ENCODE measurements at places on chromosomes 2 and 18.
A peak's percentile ranks its signal among the peaks of the same experiment; 100 is the strongest.

- DNase-seq = no peak
Measured at GRCh38 chr2:162177301-162177700, 25.3 kb upstream of the GCG start.

DNA sequence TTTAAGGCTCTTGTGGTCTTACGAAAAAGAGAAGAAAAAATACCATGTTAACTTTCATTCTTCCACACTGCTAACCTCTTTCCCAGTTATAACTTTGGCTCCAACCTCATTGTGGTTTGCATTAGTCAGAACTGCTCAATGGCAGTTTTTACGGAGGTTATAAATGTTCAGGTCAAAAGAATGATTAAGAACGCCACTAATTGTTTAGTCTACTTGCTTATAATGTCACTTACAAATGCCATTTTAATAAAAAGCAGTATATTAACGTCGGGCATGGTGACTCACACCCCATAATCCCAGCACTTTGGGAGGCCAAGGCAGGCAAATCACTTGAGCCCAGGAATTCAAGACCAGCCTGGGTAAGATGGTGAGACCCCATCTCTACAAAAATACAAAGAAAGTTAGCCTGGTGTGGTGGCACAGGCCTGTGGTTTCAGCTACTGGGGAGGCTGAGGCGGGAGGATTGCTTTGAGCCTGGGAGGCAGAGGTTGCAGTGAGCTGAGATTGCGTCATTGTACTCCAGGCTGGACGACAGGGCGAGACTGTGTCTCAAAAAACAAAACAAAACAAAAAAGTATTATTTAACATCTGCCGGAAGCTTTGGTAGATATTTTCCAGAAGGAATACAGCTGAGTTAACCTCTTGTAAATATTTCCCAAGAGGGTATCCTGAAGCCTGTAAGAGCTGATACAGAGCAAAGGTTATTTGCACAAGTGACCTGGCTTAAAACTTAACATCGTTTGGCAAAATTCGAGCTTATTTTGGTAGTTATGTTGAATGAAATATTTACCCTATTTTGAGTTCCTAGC, 5.1 kb downstream of the AGPS start:
- no peak for DNase-seq

DNA sequence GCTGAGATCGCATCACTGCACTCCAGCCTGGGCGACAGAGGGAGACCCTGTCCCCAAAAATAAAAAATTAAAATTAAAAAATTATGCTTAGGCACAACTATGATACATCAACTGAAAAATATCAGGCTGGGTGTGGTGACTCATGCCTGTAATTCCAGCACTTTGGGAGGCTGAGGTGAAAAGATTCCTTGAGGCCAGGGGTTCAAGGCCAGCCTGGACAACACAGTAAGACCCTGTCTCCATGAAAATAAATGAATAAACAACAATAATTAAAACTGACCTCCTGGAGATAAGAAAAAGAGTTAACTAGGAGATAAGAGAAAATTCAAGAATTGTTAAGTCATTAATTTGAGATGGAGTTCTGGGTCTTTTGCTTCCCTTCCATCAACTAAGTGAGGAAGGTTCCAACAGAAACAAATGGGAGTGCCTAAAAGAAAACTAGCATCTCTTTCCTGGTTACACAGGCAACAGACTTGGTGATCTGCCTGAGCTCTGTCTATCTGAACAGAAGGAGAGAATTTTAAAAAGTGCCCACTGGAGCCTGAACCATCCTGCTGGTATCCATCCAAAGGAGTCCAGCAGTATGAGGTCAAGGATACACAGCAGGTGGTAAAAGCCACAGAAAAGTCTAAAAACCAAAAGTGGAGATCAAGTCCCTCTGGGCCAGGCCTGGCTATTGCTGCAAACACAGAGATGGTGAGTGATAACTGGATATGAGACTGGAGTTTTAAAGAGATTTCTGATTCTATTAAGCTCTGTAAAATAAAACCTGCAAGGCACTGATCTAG, 8.8 kb downstream of the PPM1G start:
- no peak for DNase-seq

- peak; percentile 55 for DNase-seq
Measured at GRCh38 chr2:238108423-238109183, 8.5 kb downstream of the ESPNL start.

- no peak for DNase-seq
Measured at GRCh38 chr2:29766191-29766590, 155.2 kb downstream of the ALK start.

DNA sequence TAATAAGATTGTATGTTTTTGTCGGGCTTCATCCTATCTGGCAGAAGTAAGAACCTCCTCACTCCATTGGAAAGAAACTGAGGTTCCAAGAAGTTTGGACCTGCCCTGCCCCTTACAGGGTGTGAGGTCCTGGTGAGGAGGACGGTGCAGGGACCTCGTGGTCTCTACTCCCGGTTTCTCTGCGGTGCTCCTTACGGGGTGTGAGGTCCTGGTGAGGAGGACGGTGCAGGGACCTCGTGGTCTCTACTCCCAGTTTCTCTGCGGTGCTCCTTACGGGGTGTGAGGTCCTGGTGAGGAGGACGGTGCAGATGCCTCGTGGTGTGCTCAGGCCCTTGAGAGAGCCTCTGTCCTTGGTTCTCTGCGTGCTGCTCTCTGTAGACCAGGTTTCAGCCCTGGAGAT, 5.2 kb downstream of the CTDP1 start:
- DNase-seq = no peak

- DNase-seq = no peak
Measured at GRCh38 chr2:12199491-12200211, 453.2 kb downstream of the LPIN1 start.

- DNase-seq = no peak
Measured at GRCh38 chr2:65778137-65778536, 345.7 kb upstream of the SPRED2 start.

- DNase-seq = no peak
Measured at GRCh38 chr2:141701618-141702017, 429.2 kb downstream of the LRP1B start.

DNA sequence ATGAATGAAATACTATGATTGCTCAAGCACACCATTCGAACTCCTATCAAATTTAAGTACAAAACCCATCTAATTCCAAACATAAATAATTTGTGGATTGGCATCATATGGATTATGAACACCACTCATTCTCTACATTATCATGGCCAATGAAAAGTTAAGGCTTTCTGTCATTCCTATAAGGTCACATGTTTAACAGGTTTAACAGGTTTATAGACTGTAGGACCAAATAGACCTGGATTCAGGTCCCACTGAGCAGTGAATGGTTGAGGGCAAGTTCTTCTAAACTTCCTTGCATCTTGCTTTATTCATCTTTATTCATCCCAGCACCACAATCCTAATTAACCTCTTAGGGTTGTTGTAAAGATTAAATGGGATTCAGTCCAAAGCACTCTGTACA, 33.4 kb downstream of the FBXO36 start:
- no peak for DNase-seq

GRCh38 chr2:72116081-72116533, 31.6 kb downstream of the CYP26B1 start:
- peak; percentile 30 for DNase-seq

GRCh38 chr18:48550101-48550729, 11.4 kb downstream of the CTIF start:
- no peak for DNase-seq

DNA sequence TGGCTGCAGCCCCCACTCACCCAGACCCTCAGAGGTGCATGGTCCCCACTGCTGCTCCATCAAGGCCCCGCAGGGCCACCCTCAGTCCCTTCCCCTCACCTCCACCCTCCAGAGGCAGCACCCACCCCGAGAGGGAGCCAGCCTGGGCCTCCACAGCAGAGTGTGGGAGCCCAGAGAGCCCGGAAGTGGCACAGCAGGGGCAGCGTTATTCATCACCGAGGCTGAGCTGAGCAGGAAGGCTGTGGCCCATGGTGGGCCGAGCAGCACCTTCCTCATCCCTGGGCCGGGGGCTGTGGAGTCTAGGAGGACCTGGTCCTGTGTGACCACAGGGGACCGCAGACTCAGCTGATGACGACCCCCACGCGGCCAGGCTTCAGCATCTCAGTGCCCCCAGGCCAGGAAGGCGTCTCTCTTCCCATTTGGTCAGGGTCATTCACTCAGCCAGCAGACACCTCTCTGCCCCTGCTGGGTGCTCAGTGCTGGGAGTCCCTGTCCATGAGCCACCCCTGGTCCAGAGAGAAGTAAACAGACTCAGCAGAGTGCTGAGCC, 258.1 kb downstream of the ATAD2B start:
- no peak for DNase-seq

- DNase-seq = no peak
Measured at GRCh38 chr2:119223521-119224390, at the start of gene STEAP3. STEAP3 (plus strand) TSS chr2:119223834; CDS start chr2:119231013, 7,179 bp downstream.

DNA sequence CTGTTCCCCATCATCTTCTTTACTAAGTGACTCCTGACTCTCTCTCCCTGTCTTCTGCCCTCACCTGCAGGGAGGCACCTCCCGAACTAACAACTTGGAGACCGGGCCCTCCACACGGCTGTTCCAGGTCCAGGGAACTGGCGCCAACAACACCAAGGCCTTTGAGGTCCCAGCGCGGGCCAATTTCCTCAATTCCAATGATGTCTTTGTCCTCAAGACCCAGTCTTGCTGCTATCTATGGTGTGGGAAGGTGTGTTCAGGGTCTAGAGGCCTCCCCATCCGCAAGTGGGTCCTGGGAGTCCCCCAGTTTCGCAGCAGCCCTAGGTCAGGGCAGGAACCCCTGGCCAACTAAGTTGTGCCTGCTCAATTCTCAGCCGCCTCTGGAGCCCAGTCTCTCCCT, 15.5 kb downstream of the VIL1 start:
- no peak for DNase-seq

DNA sequence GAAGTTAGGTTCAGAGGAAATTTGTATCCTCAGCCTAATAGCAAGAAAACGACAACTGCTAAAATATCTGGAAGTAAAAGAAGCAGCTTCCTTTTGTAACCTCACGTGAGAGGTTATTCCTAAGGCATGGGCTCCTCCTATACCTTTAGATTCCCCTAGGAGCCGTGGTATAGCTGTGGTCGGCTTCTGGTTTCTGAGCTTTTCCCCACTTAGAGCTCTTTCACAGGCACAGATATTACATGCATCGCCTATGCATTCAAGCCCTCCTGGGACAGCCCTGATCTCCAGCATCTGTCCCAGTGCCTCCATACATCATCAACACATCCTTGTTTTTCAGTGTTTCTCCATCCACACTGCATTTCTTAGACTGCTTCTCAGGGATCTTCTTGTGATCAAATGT, 289.0 kb downstream of the ALPK2 start:
- no peak for DNase-seq

DNA sequence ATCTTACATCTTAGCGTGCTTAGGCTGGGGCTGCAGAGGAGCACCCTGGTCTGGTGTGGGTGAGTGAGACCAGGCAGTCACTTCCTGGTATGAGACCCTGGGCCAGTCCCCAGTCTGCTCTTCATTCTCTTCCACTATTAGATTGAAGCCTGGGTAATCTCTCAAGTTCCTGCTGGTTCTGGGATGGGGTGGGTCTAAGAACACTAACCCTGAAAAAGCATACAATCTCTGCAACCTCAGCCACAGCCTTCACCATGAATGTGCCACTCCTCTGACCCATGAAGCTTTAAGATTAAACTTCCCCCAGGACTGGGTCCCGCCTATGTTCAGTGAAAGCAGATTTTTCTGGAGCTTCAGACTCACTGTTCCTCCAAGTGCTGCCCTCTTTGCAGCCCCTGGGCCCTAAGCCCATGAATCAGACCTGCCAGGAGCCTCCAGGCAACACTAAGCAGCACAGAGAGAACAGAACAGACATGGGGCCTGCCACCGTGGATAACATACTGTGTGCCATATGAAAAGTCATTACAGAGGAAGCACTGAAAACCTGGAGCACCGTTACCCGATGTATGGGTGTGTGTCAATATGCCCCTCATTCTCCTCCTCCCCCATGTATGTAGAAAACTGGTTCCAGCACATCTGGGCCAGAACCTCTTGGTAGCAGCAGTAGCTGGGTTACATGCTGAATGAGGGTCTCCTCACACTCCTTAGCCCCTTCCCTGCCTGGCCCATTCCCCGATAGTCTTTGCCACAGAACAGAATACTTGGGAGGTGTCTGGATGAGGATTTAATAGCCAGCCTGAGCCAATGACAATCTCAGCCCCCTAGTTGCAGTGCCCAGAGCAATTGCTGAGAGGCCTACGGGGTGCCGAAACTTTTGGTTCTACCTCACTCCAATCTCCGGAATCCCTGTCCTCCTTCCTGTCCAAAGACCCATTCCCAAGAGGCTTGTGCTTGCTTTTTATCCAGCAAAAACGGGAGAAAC, 2.7 kb upstream of the SIX2 start:
- DNase-seq = no peak

GRCh38 chr18:9494778-9495331, 19.5 kb downstream of the RALBP1 start:
- DNase-seq = peak; percentile 72

- no peak for DNase-seq
Measured at GRCh38 chr18:7172611-7173010, 55.0 kb upstream of the LAMA1 start.

DNA sequence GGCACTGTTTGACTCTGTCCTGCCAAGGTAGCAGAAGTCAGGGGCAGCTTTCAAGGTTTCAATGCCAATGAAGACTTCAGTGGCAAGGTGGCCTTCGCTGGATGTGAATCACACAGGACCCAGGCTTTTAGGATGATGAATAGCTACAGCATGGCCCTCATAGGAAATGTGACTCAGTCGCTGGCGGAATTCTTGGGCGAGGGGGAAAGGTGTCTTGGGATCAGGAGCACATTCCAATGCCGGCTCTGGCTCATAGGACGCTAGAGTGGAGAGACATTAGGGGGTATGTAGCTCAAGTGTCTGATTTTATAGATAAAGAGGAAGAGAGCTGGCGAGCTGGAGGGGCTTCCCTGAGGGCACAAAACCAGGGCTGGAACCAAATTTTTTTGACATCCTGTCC, 68.6 kb downstream of the SMIM21 start:
- DNase-seq = no peak

- DNase-seq = no peak
Measured at GRCh38 chr2:68278169-68278568, 25.8 kb upstream of the PPP3R1 start.

GRCh38 chr18:13627639-13628038, 98.7 kb downstream of the FAM210A start:
- DNase-seq = no peak

- no peak for DNase-seq
Measured at GRCh38 chr18:36851202-36851590, 22.3 kb downstream of the KIAA1328 start.

GRCh38 chr2:191917967-191918651, 71.2 kb upstream of the CAVIN2 start:
- DNase-seq = no peak

DNA sequence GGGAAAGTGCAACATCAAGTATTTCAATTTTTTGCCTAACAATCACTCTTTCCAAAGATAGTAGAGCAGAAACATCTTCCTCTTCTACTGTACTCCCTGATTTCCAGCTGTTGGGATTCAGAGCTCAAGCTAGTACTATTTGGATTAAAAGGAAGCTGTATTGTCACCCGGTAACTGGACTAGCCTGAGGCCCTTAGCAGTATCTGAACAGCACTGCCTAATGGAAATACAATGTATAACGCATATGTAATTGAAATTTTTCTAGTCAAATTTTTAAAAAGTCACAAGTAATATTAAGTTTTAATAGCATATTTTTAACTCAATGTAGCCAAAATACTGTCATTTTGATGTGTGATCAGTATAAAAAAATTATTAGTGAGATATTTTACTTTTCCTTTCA, 86.2 kb downstream of the COX7A2L start:
- no peak for DNase-seq

- no peak for DNase-seq
Measured at GRCh38 chr2:169716938-169717690, 16.5 kb upstream of the KLHL23 start.

- no peak for DNase-seq
Measured at GRCh38 chr18:30487962-30488361, 554.6 kb downstream of the DSC3 start.

Measured in activated CD8-positive, alpha-beta memory T cell treated with anti-CD3 and anti-CD28 coated beads, Interleukin-2, amount 10 ng/mL, durations not matched to agents 7 days and 5 days (primary cell).